Hindlimb muscle (tissue), 1 donor: ENCODE measurements at places on chromosomes 3 and 15.
A peak's percentile ranks its signal among the peaks of the same experiment; 100 is the strongest.

- DNase-seq, result no peak
These were observed 85.3 kb upstream of the LIMD1 start for GRCh38 chr3:45509038-45509767.

DNA sequence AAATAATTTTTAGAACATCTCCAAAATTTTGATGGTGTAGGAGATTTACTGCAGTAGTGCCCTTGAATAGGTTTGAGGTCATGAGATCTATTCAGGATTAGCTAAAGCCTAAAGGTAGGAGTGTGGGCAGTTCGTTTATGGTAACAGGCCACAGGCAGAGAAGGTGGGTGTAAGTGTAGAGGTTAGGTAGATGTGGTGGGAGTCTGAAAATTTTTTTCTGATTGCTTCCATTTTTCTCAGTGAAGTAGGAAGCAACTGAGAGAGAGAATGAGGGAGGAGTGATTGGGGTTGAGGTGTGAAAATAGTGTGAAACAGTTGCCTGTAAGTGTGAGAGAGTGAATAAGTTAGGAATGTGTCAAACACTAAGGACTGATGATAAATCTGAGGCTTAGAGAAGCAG, 2.2 kb upstream of the ELL3 start:
- no peak for DNase-seq

DNA sequence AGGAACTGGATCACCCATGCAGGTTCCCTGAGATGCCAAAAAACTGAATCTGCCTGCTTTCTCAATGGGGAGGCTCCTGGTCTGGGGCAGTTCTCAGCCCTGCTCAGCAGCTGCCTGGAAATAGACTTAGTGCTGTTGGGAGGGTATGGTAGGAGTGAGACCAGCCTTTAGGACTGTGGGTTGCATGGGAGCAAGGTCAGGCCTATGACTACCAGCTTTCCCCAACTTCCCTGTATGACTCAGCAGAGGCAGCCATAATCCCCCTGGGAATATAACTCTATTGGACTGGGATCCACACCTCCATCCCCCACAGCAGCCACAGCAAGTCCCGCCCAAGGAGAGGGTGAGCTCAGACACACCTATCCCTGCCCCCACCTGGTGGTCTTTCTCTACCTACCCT, 87.0 kb downstream of the CFAP44 start:
- DNase-seq, result no peak

DNA sequence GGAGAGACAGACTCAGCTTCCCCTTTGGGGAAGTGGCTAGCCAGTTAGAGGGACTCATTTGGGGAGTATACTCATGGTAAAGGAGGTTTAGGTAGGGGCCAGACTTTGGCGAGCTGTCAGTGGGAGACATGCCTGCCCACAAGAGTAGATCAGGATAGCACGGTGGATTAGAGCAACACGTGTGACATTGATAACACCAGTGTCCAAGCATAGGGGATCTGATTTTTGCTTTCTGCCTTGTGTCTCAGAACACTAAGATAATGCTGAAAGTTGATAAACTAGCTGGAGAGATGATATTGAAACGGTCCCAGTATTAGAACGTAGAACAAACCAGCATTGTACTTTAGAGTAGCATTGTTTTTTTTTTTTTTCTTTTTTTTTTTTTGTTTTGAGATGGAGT, 25.9 kb downstream of the MAP6D1 start:
- DNase-seq, result no peak

- DNase-seq, result no peak
These were observed 106.3 kb downstream of the STAG1 start for GRCh38 chr3:136645915-136646314.

DNA sequence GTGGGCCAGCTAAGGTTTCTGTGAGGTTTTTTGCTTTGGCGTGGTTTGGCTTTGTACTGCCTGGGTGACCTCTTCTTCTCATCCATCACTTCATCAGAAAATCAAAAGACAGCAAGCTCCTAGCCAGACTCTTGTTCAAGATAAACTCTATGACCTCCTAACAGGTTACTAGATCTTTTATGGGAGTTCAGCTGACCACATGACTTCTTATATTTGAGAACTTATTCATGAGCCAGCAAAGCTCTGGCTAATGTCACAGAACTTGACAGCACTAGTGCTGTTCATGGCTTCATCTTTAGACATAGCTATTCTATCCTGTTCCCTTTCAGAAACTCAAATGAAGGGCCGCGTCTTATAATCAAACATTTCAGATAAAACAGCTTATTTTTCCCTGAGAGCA, 527.1 kb upstream of the GOLIM4 start:
- DNase-seq, result no peak

- DNase-seq, result no peak
These were observed 1.1 kb downstream of the NFKBIZ start for GRCh38 chr3:101850246-101851051.

DNA sequence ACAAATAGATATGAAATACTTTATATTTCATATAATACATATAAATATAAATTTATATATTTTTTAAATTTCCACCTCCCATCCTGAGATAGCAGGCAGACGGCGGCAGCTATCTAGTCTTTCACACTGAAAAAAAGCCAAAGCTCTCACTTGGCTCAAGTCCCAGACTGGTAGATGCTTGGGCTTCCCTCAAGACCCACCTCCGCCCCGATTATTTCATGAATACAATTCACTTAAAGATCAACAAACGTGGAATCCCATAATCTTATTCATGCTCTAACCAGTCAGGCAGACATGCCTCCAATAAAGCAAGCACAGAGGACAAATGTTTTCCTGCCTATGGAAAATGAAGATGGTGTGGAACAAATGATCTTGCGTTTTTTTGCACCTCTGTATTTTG, 275.9 kb upstream of the NR2F2 start:
- DNase-seq, result no peak

GRCh38 chr3:140469491-140469890, 208.4 kb upstream of the TRIM42 start:
- no peak for DNase-seq

- no peak for DNase-seq
These were observed 65.0 kb upstream of the PARL start for GRCh38 chr3:183949690-183950089.

GRCh38 chr3:9226326-9226725, 23.1 kb downstream of the SRGAP3 start:
- peak; percentile 69 for DNase-seq

DNA sequence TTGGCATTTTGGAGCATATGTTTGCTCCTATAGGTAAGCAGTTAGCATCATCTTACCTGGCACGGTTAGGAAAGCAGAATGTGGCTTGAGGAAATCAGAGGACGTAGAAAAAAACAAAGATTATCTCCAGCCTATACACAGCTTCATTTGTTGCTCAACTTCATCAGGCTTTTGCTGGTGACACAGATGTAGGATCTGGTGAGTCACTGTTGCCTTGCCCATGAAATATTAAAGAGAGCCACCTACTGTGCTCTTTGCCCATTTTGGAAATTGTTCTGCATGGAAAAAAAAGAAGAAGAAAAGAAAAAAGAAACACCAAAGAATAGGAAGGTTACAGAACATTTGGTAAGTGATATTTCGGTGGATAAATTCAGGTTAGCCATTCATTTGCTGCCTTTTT, 3.8 kb downstream of the IL1RAP start:
- no peak for DNase-seq

DNA sequence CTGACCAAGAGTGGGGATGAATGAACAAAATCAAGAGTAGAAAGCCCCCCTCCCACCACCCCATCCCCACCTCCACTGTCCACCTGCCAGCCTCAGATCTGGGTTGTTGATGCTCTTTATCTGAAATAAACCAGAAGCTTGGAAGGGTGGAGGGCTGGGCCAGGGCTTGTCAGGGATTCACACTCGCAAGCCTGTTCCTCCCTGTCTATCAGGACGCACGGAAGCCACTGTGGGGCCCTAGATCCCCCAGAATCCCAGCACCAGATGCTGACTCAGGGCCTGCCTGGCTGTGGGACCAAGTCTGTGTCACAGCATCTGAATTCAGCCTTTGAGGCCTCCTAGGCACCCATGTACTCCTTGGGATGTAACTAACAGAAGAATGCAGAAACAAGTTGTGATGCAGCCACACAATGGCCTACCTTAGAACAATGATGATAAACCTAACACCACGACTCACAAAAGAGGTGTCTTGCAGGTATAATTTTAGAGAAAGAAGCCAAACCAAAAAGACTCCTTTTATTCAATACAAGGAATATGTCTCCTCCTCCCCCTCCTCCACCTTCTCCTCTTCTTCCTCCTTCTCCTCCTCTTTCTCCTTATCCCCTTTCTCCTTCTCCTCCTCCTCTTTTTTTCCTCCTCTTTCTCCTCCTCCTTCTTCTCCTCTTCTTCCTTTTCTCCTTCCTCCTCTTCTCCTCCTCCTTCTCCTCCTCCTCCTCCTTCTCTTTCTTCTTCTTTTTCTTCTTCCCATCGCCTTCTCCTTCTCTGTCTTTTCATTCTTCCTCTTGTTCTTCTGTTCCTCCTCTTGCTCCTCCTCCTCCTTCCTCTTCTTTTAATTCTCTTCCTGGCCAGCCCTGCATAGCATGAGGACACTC, 234.7 kb downstream of the PLCL2 start:
- no peak for DNase-seq
